ENCODE measurements at places on chromosomes 6 and 20.

- no peak for DNase-seq
Measured at GRCh38 chr6:85600713-85601313, 7.2 kb upstream of the SNX14 start.

DNA sequence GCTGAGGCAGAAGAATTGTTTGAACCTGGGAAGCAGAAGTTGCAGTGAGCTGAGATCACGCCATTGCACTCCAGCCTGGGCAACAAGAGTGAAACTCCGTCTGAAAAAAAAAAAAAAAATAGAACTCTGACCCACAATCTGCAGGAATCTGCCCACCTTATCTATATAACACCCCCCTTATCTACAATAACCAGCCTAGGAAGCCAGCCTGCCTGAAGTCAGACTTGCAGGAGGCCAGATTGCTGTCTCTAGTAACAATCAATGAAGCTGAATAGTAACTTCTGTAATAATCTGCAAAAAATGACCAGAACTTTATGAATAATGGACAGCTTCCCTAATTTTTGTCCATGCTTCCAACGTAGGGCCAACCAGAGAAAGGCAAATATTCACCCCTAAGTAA lies 352.5 kb downstream of the CD83 start:
- DNase-seq: no peak

DNA sequence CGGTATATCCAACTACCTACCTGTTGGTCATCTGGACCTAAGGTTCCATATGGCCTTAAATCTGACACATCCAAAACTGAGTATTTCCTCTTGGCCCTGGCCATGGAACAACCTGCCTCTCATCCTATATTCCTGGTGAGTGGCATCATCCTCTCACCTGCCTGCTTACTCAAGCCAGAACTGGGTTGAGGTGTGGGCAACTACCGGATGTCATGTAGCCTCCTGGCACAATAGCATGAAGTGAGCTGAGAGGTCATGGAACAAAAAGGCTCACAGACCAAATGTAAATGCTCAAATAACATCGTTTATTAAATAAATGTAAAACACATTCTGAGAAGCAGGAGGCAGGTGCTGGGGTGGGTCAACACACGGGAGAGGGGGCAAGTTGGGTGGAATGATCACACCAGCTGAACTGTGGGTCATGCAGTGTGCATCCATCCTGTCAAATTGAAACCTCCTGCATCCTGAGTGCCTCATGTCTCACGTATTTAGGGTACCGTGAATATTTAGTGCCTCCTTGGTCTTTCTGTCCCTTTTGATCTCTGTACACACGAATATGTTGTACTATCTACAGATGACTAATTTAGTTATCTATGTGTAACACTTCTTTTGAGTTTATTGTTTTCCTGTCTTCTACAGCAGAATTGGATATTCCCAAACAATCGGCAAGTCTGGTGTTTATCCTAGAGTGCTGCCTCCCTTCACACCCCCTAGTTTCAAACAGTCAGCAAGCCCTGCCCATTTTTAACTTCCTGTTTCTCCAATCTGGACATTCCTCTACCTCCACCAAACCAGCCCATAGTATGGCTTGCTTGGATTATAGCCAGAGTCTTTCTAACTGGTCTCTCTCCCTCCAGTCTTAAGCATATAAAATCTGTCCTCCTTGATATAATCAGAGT lies 7.9 kb upstream of the POU5F1 start:
- DNase-seq: no peak

- DNase-seq: no peak
Measured at GRCh38 chr20:9460518-9460917, 53.9 kb upstream of the LAMP5 start.

DNA sequence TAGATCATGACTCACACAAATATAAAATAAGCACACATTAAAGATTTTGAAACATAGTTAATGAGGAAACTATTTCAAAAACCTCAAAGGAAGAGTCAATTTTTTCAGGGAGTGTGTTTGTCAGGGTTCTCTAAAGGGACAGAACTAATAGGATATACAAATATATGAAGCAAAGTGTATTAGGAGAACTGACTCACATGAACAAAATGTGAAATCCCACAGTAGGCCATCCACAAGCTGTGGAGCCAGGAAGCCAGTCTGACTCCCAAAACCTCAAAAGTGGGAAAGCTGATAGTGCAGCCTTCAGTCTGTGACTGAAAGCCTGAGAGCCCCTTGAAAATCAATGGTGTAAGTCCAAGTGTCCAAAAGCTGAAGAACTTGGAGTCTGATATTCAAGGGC lies 898.0 kb upstream of the EYS start:
- DNase-seq: no peak

DNA sequence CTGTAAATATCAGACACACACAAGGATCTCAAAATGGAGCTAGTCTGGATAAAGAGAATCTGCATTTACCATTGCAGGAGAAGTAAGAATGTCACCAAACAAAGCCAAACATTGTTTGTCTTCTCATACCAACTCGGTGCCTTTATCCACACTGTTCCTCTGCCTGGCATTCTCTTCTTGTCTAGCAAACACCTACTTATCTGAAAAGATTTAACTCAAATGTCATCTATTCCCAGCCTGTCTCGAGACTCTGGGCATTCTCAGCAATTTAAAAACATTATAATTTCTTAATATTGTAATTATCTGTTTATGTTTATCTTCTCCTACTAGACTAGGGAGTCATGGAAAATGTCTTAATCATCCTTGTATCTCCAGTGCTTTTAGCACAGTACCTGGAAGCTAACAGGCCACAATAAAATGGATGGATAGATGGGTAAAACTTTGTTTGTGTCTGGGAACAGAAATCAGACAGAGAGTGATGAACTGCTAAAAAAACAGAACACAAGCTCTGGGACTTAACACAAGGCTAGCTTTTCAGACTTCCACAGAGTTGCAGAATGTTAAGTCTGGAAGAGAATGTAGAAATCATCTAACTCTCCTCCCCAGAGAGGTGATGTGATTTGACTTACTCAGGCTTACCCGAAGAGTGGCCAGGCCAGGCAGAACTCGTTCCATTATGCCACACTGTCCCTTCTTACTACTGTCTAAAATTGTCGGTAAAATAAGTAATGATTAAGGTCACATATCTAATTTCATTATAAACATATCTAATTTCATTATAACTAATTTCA lies 42.3 kb upstream of the FAM83C start:
- no peak for DNase-seq

- DNase-seq: no peak
Measured at GRCh38 chr6:143545165-143545564, 33.6 kb upstream of the FUCA2 start.

- no peak for DNase-seq
Measured at GRCh38 chr20:6686171-6686570, 81.3 kb upstream of the BMP2 start.

DNA sequence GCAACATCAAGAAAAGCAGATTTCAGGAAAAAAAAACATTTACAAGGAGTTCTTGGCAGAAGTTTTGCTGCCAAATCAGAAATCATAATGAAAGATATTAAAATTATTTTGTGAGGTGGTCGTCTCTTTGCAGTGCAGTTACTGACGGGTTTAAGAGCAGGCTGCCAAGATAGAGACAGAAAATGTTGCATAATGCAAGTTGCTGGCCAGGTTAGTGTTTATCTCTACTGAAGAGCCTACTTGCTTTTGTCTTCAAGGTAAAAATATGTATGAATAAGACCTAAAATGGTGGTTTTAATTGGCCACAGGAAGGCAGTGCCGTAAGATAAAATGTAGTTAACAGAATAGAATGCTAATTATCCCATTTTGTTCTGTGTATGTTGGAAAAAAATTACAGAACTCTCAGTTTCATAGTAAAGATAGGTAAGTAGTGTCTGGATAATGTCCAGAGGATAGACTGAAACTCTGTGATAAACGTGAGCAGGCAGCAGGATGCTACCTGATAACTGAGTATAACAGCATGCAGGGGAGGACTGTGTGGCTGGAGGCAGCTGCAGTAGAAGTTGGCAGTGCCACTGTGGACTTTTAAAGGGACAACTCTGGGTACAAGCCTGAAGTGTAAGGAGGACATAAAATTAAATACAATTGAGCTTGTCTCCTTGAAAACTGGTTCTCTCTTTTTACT lies 13.9 kb downstream of the FOXO3 start:
- no peak for DNase-seq

DNA sequence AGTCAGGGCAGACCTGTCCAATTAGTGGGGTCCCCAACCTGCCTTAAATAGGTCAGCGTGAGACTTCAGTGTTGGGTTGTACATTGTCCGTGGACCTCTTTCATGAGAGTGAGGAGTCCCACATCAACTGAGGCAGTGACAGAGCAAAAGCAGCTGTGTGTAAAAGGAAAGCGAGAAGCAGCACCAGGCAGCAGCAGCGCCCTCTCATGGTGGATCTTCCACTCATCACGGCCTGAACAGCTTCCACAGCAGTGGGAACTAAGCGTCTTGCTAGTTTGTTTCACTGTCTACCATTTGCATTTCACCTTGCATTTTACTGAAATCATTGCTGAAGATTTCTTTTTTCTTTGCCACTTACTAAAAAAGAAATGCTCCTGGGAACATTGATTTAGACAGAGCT lies 333.8 kb downstream of the PKHD1 start:
- no peak for DNase-seq

- no peak for DNase-seq
Measured at GRCh38 chr6:148629592-148630465, 117.0 kb upstream of the UST start.

- DNase-seq: no peak
Measured at GRCh38 chr20:39661833-39662232, 699.7 kb downstream of the DHX35 start.

DNA sequence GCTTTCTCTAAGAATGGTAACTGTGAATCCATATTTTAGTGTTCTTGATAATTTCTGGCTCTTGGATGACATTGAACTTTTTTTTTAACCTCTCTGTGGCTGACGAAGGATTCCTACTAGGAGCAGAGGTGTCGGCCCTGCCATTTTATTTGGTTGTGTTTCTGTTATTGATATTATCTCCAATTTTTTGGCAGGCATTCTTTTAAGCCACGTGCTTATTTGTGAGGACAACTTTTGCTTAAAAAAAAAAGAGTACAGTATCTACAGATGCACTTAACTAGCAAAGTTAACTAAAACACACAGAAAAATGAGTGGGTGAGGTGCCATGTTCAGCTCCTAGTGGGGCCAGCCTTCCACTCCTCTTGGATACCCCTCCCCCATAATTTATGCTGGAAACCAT lies 1.1 kb downstream of the FANCE start:
- DNase-seq: no peak

- DNase-seq: no peak
Measured at GRCh38 chr6:167872538-167873210, 46.0 kb downstream of the AFDN start.

- no peak for DNase-seq
Measured at GRCh38 chr6:158059108-158059507, 77.4 kb downstream of the SYNJ2 start.

GRCh38 chr6:14919038-14919670 lies 326.7 kb upstream of the JARID2 start:
- no peak for DNase-seq

DNA sequence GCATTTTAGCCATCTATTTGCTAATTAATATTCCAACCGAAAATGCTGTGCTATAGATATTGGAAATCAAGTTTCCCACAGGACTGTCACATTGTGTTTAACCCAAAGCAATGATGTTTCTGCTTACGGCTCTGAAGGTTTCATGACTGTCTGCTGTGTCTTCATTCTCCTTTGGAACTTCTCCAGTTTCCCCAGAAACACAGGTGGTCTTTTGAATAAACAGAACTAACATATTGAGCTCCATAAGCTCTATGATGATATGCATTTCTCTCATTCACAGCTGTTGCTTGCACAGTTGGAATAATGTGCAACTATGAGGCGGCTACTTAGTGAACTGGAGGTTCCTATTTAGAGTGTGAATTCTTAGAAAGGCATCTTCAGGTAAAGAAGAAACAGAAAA lies 266.0 kb upstream of the ID4 start:
- DNase-seq: no peak

DNA sequence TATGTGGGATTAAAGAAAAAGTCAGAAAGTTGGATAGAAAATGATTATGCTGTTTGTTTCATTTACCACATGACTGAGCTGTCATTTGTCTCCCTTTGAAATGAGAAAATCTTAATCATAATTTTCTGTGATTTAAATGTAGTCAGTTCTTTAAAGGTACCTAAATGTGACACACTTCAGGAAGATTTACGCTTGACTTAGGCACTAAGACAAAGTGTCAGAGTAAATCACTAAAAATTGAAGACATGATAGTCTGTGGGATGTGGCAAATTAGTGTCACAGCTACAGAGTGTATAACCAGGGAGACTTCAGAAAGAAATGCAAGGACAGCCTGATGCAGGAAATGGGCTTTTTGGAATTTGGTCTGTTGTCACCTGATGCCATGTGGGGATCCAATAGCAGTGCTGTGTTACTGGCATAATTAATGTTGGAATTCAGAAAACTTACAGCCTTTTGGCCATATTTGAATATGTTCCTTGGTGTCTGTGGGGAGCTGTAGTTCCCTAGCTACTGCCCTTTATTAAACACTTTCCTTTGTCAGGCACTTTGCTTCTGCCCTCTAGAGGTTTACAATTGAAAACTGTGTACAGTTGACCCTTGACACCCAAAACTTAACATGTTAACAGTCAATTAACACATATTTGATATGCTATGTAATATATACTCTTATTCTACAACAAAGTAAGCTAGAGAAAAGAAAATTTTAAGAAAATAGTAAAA lies 493.8 kb downstream of the UTRN start:
- no peak for DNase-seq

- DNase-seq: no peak
Measured at GRCh38 chr6:91317247-91317835, 730.5 kb upstream of the MAP3K7 start.

DNA sequence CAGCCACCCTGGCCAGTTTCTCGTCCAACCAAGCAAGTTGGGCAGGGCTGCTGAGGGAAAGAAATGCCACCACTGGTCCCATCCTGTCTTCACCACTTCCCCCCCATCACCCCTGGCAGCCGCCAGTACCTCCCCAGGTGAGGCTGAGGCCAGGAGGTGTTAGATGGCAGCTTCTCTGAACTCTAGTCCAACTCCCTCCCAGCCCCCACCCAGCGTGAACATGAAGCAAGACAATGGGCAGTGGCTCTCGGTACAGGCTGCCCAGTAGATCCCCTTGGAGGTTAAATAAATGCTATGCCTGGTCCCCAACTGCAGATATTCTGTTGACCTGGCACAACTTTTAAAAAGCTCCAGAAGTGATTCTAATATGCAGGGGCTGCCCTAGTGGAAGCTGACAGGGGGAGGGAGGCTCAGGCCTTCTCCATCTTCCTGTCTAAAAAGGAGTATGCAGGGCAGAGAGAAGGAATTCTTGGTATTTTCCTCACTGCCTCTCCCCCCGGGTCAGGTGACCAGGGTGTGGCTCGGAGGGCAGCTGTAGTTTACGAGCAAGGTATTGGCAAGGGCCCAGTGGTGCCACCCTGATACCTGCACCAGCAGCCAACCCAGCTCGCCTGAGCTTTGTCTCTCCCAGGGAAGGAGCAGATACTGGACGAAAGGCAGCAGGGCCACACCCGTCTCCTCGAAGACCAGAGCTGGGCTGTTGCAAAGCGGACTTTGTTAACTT lies 25.7 kb downstream of the KCNK5 start:
- DNase-seq: no peak

- no peak for DNase-seq
Measured at GRCh38 chr20:10504994-10505730, 70.1 kb downstream of the SLX4IP start.

Data from CD4-positive, alpha-beta T cell treated with Interferon gamma for 1 hour (primary cell).